ENCODE measurements at places on chromosomes 2 and 18.

DNA sequence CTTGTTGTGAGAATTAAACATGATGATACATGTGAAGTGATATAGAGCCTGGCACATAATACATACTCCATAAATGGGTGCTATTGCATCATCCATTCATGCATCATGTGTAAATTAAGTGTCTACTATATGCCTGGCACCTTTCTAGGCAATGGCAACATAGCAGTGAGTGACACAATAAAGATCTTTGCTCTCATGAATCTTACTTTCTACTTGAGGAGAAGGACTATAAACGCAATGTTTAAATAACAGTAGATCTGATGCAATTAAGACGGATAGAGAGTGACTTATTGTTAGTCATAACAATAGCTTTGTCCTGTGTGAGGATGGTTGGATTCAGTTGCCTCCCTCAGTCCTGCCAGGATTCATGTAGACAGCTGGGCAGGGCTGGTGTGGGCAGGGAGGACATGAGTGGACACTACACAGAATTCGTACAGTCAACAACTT lies 88.4 kb upstream of the NPAS2 start:
- DNase-seq, result no peak

DNA sequence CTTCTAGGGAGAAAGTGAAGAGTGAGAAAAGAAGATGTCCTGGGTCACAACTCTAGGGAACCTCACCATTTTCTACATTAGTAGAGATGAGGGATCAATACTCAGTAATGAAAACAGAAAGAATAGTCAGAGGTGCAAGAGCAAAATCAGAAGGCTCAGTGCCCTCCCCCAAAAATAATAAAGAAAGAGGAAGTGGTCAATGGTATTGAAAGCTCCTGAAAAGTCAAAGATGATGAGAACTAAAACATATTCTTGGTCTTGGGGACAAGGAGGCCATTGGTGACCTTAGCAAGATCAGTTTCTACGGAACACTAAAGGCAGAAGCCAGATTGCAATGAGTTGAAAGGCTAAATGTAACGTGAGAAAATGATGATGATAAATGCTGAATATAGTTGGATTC lies 24.5 kb upstream of the MYO1B start:
- DNase-seq, result no peak

GRCh38 chr18:23871410-23871809 lies 143.1 kb upstream of the TTC39C start:
- peak; percentile 49 for DNase-seq

DNA sequence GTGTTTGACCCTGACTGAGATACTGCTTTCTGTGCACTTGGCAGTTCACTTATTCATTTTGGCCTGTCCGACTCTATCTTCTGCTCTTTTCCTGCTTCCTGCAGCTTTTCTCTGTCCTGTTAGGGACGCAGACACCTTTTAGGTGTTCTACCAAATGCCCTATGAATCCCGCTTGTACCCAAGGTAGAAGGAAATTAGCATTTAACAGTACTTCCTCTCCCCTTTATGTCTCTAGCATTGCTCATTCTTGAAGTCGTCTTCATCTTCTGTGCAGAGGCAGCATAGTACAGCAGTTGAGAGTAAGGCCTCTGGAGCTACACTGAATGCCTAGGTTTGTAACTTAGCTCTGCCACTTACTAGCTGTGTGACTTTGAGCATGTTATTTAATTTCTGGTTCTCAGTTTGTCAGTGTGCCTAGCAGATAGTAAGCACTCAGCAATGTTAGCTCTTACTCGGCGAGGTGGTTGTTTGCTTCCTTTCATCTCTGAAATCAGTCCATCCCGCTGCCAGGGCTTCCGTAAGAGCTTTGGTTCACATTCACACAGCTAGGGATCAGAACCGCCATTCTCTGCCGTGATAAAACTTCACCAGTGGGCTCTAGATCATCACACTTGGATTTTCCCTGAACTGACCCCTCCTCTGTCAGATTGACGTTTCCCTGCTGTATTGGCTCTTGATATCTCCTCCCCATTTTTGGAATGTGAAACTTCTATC lies 1.4 kb downstream of the CCT7 start:
- DNase-seq, result no peak

DNA sequence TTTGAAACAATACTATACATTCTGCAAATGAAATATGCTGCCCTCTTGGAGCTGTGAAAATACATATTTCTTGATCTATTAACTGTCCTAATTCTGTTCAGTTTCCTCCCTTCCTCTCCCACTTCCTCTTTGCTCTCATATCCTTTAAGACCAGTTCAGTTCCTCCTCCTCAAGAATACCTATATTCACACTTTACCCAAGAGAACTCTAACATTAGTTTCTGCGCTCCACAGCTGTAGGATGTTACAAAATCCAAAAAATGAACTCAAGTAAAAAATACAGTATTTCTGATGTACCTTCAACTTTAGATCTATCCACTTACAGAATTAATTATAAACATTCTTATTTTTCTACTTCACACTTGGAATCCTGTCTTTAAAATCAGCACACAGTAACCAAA lies 5.4 kb downstream of the ITSN2 start:
- no peak for DNase-seq

- no peak for DNase-seq
Measured at GRCh38 chr2:227765788-227766372, 20.2 kb downstream of the SCYGR8 start.

- no peak for DNase-seq
Measured at GRCh38 chr2:102736110-102736409, 25.8 kb upstream of the TMEM182 start.

DNA sequence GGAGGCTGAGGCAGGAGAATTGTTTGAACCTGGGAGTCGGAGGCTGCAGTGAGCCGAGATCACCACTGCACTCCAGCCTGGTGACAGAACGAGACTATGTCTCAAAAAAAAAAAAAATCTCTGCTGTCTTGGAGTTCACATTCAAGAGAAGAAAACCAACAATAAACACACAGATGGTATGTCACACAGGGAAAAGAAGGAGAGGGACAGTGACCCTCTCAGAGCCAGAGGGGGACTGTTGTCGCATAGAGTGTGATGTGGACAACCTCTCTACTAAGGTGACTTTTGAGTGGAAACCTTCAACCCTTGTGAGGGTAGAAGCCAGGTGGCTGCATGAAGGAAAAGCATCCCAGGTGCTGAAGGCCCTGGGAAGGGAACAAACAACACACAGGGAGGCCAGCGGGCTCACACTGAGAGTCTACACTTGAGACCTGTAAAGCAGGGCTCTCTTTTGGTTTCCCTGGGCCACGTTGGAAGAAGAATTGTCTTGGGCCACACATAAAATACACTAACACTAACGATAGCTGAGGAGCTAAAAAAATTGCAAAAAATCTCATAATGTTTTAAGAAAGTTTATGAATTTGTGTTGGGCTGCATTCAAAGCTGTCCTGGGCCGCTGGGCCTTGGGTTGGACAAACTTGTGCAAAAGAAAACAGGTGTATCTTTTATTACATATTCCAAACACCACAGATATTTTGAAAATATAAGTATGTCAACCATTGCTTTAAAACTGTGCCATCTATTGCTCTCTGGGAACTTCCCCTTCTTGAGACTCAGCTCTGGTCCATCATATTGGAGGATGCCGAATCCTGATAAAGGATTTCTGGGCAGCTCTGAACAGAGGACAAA lies 136.0 kb downstream of the DDX1 start:
- DNase-seq, result no peak

GRCh38 chr2:236943841-236944513 lies 141.7 kb upstream of the COPS8 start:
- no peak for DNase-seq
